Activated T-helper 2 cell treated with anti-CD3 and anti-CD28 coated beads, Interferon-gamma antibody, Interleukin-2, Interleukin-4, amounts not matched to agents 10 μg/mL and 5 μg/mL and 100 μg/mL, durations not matched to agents 14 hours and 24 hours and 36 hours (primary cell): ENCODE measurements at places on chromosomes 13 and 19.

GRCh38 chr13:82878536-82878935 lies 1003.7 kb downstream of the SLITRK1 start:
- DNase-seq: no peak

GRCh38 chr19:33405553-33406461 lies 32.3 kb downstream of the CEBPG start:
- no peak for DNase-seq

DNA sequence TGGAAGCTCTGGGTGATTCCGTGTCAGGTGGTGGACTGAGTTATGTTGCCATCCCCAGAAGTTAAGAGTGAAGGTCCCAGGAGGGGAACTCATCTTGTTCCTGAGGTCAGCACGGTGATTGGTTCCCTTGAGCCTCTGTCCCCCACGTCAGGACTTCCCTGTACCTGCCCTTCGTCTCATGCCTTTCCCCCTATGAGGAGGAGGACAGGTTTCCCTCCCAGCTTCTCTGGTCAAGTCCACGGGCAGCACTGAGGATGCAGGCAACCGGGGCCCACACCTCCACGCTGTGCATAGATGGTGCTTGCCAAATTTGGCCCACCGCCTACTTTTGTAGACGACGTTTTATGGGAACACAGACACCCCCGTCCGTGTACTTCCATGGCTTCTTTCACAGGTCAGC lies 42.7 kb downstream of the TEX29 start:
- no peak for DNase-seq

GRCh38 chr13:42494157-42494556 lies 79.8 kb upstream of the TNFSF11 start:
- no peak for DNase-seq

DNA sequence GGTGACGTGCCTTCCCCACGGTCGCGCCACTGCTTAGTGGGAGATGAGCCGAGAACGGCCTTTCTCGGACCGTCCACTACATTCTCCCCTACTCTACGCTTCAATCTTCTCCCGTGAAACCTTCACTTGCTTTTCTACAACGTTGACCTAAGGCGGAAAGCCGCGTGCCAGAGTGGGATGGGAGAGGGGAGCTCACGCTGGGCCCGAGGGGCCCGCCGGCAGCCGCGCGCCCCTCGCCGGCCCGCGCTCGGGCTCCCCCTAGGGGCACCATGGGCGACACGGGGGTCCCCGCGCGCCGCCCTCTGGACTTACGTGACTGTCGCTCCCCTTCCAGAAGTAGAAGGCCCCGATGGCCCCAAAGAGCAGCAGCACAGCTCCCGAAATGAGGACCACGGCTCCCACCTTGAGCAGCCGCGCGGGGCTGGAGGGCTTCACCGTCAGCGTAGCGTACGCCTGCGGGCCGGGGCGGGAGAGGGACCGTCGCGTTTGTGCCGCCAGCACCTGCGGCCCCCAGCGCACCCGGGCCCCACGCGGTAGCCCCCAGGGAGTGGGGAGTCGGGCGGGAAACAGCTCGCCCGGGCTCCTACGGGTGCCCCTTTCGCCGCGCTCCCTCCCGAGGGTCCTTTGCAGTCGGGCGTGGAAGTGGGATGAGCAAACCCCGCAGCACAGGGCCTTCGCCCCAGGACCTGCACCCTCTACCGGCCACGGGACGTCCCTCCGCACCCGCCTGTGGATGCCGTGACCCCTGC lies 727 bp downstream of the CNMD start:
- no peak for DNase-seq

DNA sequence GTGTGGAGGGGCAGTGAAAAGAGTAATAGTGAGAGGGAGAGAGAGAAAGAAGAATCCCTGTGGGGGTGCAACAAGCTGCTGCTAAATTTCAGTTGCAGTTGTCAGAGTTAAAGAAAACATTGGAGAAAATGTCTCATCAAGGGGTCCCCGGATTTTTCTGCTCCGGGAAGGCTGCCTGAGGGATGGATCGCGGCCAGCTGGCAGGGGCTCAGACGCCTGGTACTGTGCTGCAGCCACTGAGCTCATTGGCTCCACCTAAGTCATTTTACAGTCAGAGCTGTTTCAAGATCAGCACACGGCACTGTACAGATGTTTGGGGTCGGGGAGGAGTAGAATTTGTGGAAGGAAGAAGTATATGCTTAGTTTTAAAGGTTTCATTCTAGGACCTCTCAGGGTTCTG lies 106.2 kb downstream of the SHISA2 start:
- no peak for DNase-seq

DNA sequence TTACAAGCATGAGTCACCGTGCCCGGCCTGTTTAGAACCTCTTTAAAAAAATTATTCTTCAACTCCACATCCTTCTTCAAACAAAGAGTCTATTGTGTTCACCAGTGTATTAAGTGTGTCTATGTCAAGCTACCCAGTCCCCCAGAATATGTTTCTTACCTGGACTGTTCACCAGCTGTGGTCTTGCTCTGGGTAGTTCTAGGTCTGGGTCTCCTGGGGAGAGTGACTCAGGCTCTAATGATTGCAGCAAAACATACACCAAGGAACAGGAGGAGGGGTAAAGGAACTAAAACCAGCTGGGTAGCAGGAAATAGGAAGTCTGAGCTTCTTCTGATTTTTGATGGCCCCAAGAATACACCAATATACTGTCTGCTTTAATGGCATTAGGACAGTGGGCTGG lies at the start of gene FPR1:
Gene FPR1, minus strand, starts transcription at position 224 of the 400 bp plus-strand sequence. CDS start 4,884 bp downstream, outside the sequence.
- DNase-seq: no peak

- no peak for DNase-seq
Observed at GRCh38 chr13:79874396-79875360, 393.7 kb downstream of the NDFIP2 start.

- DNase-seq: no peak
Observed at GRCh38 chr19:41811036-41811435, 14.6 kb downstream of the CEACAM3 start.

DNA sequence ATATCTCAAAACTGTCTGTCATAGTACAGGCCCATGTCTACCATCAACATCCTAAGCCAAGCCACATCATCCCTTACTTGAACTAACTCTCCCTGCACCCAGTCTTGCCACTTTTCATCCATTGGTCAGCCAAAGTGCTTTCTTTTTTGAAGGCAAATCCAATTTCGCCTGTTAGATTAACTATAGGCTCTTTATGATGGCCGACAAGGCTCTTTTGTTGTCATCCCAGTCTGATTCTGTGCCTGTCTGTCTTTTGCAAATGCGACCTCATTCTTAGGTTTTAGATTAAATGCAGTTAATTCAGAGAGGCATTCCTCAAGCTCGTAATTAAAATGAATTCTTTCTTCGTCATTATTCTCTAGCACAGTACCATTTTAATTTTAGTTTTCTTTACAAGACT lies 148.3 kb downstream of the HS6ST3 start:
- no peak for DNase-seq

GRCh38 chr13:46675016-46675415 lies 121.9 kb downstream of the ESD start:
- no peak for DNase-seq

DNA sequence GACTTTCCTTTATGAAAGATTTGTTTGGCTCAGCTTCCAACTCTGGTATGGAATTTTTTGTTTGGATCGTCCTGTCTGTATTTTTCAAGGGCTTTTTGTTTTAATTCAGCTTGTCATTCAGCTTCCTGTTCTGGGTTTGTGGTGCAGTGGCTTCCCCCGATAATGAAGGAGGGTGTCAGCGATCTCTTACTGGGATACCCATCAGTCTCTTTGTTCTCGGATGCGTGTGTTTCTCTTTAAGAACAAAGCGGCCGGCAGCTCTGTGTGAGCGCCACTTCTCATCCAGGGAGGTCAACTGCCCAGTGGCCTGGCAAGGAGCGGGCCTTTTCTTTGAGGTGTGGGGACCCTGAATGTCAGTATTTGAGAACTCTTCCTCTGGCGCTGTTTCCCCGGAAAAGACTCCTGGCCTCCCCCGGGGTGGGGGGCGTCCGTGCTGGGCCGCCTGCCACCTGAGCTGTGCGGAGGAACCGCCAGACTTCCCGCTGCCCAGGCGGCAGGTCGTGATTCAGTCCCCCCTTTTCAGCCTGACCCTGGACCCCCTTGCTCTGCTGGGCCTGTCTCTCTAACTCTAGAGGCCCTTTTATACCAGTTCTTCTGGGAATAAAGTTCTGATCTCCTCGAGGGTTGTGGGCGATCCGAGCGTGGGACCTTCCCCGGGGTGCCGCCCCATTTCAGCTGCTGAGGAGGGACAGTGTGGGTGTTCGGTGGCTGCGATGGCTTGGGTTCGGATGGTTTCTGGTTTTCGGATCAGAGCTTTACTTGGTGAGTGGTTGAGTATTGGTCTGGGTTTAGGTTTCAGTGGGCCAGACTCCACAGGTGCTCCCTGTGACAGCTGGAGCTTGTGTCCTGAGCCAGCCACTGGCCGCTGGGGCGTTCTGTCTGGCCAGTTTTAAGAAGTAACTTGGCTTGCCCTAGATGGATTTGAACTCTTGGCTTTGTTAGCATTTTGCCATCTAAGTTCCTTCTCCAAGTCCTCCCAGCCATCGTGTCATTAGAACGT lies 3.4 kb downstream of the SF3A2 start:
- peak; percentile 26 for DNase-seq

DNA sequence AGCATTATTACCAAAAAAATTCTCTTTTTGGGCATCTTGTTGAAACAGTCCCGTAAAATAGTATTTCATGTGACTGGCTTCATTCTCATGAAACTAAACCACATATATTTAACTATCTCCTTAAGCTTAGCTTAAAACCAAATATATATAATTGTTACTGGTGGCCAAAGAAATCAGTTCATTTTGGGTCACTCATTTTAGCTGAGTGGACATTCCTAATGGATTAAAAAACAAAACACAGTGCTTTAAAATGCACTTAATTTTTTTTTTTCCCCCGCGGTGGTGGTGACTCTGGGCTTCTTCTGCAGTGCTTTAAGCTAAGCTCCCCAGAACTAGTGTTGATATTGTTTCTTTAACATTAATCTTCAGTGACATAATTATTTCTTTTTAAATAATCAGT lies 540.1 kb downstream of the GPC6 start:
- DNase-seq: no peak

- no peak for DNase-seq
Observed at GRCh38 chr13:50326811-50327210, 311.6 kb downstream of the KCNRG start.

DNA sequence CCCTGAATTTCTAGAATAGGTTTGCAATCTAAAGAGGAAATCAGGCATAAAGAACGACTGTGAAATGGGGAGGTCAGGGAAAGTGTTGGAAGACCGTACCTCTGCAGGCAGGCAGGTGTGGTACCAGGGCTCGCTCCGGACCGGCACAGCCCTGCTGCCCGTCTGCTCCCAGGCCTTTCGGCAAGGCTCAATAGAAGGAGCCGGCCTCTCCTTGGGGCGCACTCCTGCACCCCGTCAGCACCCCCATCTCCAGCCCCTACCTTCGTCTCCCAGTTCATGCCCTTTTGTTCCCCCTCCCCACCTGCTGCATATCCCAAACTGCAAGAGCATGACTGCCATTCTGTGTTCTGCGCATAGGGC lies 139.8 kb upstream of the SOX1 start:
- no peak for DNase-seq

DNA sequence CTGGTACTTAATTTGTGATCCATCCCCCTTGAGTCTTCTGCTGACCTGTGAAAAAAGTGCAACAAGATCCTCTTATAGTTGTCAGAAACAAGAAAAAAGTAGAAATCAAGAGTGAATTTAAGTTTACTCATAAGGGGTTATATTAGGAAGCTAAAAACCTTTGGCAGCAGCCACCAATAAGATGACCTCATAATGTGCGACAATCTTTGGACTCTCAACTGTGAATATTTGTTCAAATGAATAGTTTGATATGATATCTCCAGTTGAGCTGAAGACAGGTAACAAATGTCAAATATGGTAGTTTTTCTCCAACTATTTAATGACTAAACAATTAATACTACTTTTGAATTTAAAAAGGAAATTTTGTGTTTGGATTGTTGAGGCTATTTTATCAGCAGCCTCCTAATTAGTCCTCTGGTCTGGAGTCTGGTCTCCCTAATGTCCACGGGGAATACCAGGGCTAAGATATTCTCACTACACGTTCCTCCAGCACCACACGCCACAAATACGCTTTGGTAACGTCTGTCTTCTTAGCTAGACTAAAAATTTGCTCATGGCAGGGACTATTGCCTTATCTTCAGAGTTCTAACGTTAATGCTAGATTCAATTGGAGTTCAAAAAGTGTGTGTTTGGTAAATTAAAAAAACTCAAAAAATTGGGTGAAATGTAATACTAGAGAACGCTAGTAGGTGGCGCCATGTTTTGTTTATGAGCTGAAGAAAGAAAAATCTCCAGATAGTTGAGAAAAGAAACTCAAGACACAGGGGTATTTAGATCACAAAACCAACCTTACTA lies 51.0 kb upstream of the PDX1 start:
- DNase-seq: no peak
